ENCODE measurements at places on chromosomes 3 and 15.
A peak's percentile ranks its signal among the peaks of the same experiment; 100 is the strongest.

- DNase-seq, result no peak
Observed at GRCh38 chr3:55813268-55814097, 326.4 kb upstream of the WNT5A start.

DNA sequence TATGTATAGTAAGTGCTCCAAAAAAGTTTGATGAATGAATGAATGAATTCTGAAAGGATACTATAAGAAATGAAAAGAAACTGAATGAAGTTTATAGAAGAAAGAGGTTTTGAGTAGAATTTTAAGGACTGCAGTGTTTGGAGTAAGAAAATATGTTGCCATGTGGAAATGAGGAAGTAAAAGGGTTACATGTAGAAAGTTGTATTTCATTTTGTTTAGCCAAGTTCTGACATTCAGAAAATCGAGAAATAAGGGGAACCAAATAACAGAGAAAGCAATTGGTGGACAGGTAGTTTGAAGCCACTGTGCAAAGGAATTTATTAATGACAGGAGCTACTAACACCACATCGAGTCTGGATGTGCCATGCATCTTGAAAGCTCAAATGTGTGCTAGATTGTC lies 200.7 kb downstream of the SATB1 start:
- no peak for DNase-seq

GRCh38 chr3:167067787-167068161 lies 312.3 kb downstream of the ZBBX start:
- no peak for DNase-seq

GRCh38 chr3:73378207-73378606 lies 246.5 kb downstream of the PDZRN3 start:
- no peak for DNase-seq

GRCh38 chr3:46932455-46933225 lies 43.9 kb downstream of the CCDC12 start:
- no peak for DNase-seq

GRCh38 chr3:27345493-27345892 lies 23.7 kb downstream of the NEK10 start:
- no peak for DNase-seq

DNA sequence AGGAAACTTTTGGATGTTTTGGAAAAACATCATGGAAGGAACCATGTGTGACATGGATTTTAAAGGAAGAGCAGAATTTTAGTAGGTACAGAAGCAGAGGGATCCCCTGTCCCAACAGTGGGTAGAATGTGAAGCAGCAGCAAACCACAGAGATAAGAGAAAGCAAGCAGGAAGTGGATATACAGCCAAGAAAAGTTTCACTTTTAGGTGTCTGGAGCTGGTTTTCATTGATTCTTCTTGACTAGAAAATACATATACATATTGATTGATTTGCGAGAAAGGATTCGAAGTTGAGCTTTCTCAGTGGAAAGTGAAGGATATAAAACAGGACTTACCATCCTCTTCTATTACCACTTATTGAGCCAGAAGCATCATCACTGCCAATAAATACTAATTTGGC lies 133.5 kb downstream of the KCNMB2 start:
- no peak for DNase-seq

DNA sequence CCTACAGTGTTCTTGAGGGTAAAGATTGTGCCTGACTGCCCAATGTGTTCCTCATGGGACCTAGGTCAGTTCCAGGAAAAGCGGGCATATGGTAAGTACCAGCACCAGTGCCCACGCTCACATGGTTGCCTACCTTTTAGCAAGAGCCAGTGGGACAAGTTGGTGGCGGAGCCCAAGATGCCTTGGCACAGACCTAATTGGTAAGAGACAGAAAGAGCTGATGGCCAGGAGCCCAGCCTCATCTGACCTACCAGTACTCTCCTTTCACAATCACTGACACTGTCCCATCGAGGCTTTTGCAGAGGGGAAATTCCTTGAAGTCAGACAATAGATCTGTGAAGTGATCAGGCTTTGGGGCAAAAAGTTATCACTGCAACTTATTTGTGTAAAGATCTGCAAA lies 98.4 kb upstream of the BCL6 start:
- DNase-seq, result no peak

- DNase-seq, result no peak
Observed at GRCh38 chr15:63514531-63514943, 10.1 kb downstream of the USP3 start.

GRCh38 chr3:31920310-31920709 lies 60.8 kb downstream of the OSBPL10 start:
- no peak for DNase-seq

DNA sequence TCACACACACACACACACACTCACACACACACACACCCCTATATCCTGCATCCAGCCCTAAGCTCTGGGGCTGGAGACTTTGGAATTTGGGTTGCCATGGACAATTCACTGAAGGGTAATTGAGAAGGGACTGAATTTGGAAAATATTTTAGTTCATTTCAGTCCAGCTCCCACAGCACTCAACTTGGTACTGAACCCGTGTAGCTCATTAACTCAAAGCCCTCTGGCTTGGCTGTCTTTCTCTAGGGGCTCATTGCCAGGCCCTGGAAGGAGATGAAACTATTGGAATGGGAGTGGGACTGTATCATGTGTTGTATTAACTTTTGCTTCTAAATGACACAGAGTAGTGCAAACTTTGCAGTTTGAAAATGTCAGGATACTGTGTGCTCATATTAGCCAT lies 157.3 kb downstream of the EPHB1 start:
- DNase-seq, result no peak

GRCh38 chr3:115961380-115961779 lies 338.1 kb downstream of the GAP43 start:
- no peak for DNase-seq

- DNase-seq, result no peak
Observed at GRCh38 chr3:168157099-168157700, 61.5 kb upstream of the GOLIM4 start.

- DNase-seq, result peak; percentile 59
Observed at GRCh38 chr15:43238671-43239131, 17.9 kb upstream of the EPB42 start.

DNA sequence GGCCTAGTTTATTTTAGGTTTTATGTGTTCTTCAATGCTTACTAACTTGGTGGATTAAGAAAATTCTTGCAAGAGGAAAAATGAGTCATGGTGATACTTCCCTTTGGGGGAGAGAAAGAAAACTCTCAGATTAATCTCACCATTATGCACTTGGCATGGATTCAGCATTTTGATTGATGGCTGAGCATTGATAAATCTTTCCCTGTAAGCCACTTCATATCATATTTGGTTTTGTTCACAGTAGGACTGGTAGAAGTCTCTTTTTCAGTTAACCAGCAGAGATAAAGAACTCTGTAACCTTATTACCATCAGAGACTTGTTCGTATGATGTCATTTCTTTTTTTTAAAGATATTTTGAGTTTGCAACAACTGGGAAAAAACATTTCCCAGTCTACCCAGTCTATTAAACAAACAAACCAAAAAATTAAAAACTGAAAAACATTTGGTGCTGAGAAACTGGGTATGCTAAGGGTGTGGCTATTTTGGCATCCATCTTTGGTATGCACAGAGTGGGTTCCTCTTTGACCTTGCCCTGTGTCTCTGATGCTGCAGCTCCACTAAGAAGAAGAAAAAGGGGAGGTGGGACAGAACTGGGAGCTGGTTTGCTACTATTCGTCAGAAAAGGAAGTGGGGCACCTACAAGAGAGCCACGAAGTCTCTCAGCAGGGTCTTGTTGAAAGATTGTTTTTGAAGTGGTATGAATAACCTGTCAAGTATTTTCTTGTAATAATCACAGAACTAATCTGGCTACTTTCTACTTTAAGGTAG lies 17.2 kb downstream of the TMOD3 start:
- DNase-seq, result no peak

DNA sequence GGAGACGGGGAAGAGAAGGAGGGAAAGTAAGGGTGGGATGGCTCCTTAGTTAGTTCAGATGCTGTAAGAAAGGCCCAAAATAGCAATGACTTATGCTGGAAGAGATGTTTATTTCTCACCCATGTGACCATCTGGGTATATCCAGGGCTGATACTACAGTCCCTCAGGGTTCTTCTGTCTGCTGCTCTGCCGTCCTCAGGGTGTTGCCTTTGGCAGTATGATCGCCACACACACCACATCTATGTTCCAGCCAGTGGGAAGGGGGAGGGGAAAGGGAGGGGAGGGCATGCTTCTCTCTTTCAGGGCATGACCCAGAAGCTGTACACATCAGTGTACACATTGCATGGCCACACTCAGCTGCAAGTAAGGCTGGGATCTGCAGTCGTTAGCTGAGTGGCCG lies 10.2 kb downstream of the CD276 start:
- no peak for DNase-seq

GRCh38 chr3:13772321-13772745 lies 107.5 kb downstream of the WNT7A start:
- peak; percentile 67 for DNase-seq

DNA sequence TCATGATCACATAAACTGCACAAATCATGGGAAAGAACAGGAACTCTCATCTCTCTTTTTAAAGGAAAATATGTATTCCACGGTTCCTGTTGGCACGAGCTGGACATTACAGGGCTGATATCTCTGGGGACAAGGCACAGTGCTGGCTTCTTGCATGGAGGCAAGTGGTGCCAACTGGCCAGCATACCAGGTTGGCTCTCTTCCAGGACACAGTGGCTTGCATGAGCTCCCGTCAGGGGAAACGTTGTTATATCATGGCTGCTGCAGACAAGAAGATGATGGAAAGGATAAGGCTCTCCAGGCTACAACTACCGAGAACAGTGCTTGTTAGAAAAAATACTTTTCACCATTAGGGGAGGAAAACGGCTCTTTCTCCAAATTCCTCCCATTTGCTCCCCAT lies 283.9 kb downstream of the RORA start:
- DNase-seq, result peak; percentile 81

GRCh38 chr15:78280319-78281072 lies 16.1 kb downstream of the DNAJA4 start:
- DNase-seq, result no peak

DNA sequence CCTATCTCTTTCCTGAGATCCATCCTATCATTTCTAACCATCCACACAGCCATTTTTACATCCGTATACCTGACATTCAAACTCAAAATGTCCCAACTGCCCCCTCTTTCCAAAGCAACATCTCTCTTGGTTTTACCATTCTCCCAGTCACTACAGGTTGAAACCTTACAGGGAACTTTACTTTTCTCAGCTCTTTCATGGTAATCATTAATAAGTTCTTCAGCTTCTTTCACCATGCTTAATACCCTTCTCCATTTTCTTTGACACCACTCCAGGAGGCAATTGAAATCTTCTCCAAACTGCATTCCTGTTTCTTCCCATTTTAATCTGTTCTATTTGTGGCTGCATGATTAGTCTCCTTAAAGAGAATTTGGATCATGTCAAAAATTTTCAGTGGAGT lies 352.5 kb downstream of the GAP43 start:
- no peak for DNase-seq

DNA sequence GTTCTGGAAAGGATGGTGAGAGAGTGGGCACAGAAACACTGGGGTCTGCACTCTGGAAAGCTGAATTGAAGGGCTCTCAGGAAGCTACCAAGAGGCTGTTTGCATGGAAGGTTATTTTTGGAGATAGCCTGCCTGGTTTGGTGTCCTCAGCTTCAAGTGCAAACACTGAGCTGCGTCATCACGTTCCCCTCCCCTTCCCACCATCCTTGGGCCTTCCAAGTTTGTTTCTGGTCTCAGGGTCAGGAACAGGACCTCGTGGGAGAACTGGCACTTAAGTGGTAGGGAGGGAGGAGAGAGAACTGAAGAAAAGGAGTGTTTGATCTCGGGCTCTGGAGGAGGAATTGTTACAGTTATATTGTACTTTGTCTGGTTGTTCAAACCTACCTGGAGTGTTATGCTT lies 10.6 kb downstream of the ST6GAL1 start:
- peak; percentile 93 for DNase-seq

- DNase-seq, result no peak
Observed at GRCh38 chr3:191775451-191776233, 314.7 kb downstream of the PYDC2 start.

- DNase-seq, result no peak
Observed at GRCh38 chr3:108008931-108009639, 81.7 kb downstream of the CD47 start.

GRCh38 chr15:94372821-94373220 lies 141.5 kb downstream of the MCTP2 start:
- no peak for DNase-seq

DNA sequence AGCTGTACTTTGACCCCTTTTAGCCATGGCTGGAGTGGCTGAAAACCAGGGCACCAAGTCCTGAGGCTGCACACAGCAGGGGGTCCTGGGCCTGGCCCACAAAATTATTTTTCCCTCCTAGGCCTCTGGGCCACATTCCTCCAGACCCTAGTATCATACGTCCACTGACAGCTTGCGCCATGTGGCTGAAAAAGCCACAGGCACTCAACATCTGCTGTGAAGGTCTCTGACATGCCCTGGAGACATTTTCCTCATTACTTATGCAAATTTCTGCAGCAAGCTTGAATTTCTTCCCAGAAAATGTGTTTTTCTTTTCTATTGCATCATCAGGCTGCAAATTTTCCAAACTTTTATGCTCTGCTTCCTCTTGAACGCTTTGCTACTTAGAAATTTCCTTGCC lies 239.0 kb downstream of the SQOR start:
- DNase-seq, result no peak

DNA sequence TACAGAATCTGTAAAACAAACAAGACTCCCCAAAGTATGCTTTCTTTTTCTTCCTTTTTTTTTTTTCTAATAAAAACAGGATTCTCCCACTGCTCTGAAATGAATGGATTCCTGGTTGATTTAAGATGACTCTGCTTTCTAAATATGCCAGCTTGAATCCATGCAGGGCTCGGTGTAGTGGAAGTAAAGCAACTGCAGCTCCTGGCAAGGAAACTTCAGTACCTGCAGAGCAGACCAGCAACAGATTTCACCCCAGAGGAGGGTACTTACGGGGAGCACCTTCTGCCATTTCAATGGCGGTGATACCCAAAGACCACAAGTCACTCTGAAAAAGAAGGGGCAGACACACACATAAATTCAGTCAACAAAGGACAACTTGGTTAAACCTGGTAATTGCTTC lies 150.5 kb upstream of the SLC2A2 start:
- DNase-seq, result no peak

DNA sequence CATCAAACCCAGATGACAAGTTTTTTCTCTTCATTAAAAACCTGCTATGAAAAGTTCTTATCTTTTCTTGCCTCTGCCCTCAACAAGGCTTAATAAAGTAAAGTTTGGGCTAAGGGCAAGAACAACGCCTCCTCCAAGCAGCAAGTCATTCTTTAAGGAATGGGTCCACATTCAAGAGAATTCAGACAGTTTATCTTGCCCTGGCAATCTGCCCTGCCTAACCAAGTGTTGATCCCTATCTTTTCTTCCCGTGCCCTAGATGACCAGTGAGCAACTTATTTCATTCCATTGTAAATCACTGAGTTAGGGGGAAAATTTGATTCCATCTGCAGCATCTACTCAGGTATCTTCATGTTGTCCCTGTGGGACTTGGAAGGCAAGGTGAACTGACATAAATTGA lies 370.3 kb upstream of the DPPA4 start:
- no peak for DNase-seq

GRCh38 chr15:67049351-67050044 lies 15.9 kb upstream of the SMAD3 start:
- no peak for DNase-seq

DNA sequence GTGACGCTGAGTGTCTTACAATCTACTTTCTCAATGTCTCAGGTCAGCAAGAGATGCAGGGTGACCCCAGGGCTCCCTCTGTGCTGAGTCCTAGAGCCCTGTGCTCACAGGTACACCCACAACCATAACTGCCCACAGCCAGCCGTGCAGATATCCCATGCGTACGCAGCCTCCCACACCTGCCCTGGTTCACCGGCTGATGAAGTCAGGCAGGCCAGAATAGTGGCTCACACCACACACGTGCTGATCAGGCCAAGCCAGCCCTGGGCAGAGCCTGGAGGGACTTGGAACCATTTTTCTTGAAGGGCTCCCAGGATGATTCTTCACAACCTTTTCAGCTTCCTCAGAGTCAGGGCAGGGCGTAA lies 63.6 kb upstream of the RPL32 start:
- no peak for DNase-seq

All from coronary artery (tissue), 2 donors.